ENCODE measurements at places on chromosomes 3 and 15. TPM values are rescaled to one million over a fixed set of nuclear protein-coding genes. Genes with fewer than 3 reads are reported as not detected.

CFAP100 gene
- total RNA-seq = not detected

SMCO1 gene
- 0.45 TPM for total RNA-seq

GP5 gene
- 0.83 TPM for total RNA-seq

AADAC gene
- not detected for total RNA-seq

COL6A5 gene
- not detected for total RNA-seq

PAQR5 gene
- total RNA-seq = 0.39 TPM

MOBP gene
- total RNA-seq = not detected

SRP14 gene
- total RNA-seq = 719 TPM

SLC28A2 gene
- total RNA-seq = not detected

KCNMB3 gene
- total RNA-seq = 2.7 TPM

MRPS25 gene
- total RNA-seq = 42.1 TPM

RBMS3 gene
- 17.5 TPM for total RNA-seq

CHSY1 gene
- 28.0 TPM for total RNA-seq

NR1I2 gene
- 0.06 TPM for total RNA-seq

LRRC49 gene
- total RNA-seq = 11.6 TPM

SPESP1 gene
- not detected for total RNA-seq

DNA sequence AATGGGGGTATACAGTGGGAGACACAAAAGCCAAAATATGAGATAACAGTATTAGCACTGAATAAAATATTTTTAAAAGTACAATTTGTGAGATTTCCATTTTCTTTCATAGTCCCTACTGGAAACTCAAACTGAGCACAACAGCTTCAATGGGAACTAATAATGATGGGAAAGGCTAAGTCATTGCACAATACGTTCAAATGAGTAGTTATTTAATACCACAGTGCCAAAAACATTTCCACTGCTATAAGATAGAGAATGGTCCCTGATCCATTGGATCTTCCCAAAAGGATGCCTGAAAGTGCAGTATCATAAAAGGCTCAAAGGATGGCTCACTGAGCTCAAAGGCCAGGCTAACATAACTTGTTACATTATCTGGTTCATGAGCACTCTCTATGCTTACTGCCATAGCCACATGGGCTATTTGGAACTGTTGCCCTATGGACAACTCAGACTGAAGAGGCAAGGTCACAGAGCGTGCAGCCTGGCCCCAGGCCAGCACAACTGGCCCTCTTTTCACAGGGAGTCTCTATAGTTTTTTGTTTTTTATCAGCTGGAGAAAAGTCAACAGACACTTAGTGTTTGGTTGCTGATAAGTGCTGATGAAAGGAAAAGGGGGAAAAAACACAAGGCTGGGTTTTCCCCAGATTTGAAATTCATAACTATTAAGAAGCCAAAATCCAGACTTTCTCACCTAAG lies 54.1 kb upstream of the PPIB start:
- H3K4me3 ChIP-seq = no peak overlapping the region
- peak overlapping the region; percentile 79 for H3K27ac ChIP-seq
- DNase-seq = peak; percentile 30
- H3K27me3 ChIP-seq = no peaks in the 10 kb centered on the region

DNA sequence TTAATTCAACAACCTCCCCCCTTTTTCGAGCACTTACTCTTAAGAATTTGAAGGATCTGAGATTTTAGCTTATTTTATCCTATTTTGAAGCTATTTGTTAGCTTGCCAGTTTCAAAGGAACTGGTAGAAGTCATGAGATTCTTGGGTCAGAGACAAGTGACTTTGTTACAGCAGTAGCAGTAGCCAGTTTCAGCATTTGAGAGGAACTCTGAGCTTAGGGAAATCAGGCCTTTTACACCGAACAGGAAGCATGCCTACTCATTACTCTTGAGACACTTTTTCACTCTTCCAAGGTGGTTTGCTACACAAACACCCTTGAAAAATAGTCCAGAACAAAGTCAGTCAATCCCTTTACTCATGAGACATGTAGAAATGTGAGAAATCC lies 24.5 kb upstream of the TM4SF1 start:
- no peak overlapping the region for H3K27ac ChIP-seq
- no peak overlapping the region for H3K4me3 ChIP-seq
- no peak for DNase-seq

DNA sequence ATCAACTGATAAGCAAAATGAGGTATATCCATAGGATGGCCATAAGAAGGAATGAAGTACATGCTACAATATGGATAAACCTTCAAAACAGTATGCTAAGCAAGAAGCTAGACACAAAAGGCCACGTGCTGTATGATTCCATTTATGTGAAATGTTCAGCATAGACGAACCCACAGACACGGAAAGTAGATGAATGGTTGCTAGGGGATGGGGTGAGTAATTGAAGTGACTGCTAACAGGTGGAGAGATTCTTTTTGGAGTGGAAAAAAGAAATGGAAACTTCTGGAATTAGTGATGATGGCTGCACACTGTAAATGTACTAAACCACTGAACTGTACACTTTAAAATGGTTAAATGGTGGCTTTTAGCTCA lies 630 bp upstream of the EFCAB12 start:
- H3K36me3 ChIP-seq = peaks cover 30% of the 10 kb centered on the region
- no peak for DNase-seq
- peaks cover 5% of the 10 kb centered on the region for H3K4me1 ChIP-seq
- no peak overlapping the region for H3K4me3 ChIP-seq
- H3K27me3 ChIP-seq = peaks cover 8% of the 10 kb centered on the region

- no peak overlapping the region for H3K4me3 ChIP-seq
- no peak overlapping the region for H3K27ac ChIP-seq
Observed at GRCh38 chr3:72559385-72559784, 288.9 kb downstream of the SHQ1 start.

DNA sequence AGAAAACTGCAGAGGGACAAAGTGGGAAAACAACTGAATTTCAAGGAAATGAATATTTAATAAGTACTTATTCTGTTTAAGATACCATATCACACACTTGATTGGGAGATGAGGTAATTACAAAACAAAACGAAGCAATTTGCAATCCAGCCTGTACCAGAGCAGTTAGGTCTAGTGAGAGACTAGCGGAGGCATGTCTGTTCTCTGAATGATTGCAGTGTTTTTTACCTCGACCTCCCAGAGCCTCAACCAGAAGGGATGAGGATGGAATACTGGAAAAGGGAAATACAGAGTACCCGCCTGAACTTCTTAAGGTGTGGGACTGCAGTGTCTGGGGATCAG lies 59.5 kb downstream of the PIK3CB start:
- H3K4me3 ChIP-seq = no peak overlapping the region
- H3K27ac ChIP-seq = peak overlapping the region; percentile 71
- H3K27me3 ChIP-seq = no peaks in the 10 kb centered on the region
- no peak for DNase-seq
- peaks cover 6% of the 10 kb centered on the region for H3K4me1 ChIP-seq

- H3K36me3 ChIP-seq = no peaks in the 10 kb centered on the region
- H3K27me3 ChIP-seq = no peaks in the 10 kb centered on the region
- H3K4me3 ChIP-seq = no peak overlapping the region
Observed at GRCh38 chr3:183265834-183266417, 12.9 kb downstream of the B3GNT5 start.

- H3K4me1 ChIP-seq = peaks cover 16% of the 10 kb centered on the region
- no peak for DNase-seq
- H3K27me3 ChIP-seq = no peaks in the 10 kb centered on the region
Observed at GRCh38 chr15:83695901-83696425, 42.0 kb downstream of the ADAMTSL3 start.

- no peak overlapping the region for H3K27ac ChIP-seq
- no peak overlapping the region for H3K4me3 ChIP-seq
- H3K36me3 ChIP-seq = no peaks in the 10 kb centered on the region
- no peak for DNase-seq
- no peaks in the 10 kb centered on the region for H3K27me3 ChIP-seq
- H3K4me1 ChIP-seq = no peaks in the 10 kb centered on the region
Observed at GRCh38 chr15:33859992-33860545, 108.2 kb upstream of the CHRM5 start.

- no peak for DNase-seq
- no peak overlapping the region for H3K4me3 ChIP-seq
- no peak overlapping the region for H3K27ac ChIP-seq
- H3K36me3 ChIP-seq = peaks cover 9% of the 10 kb centered on the region
- no peaks in the 10 kb centered on the region for H3K27me3 ChIP-seq
- H3K4me1 ChIP-seq = no peaks in the 10 kb centered on the region
Observed at GRCh38 chr15:40747685-40748631, 7.1 kb downstream of the RMDN3 start.

- H3K27me3 ChIP-seq = no peaks in the 10 kb centered on the region
- no peaks in the 10 kb centered on the region for H3K4me1 ChIP-seq
- DNase-seq = no peak
- H3K4me3 ChIP-seq = no peak overlapping the region
- H3K27ac ChIP-seq = no peak overlapping the region
- peaks cover 34% of the 10 kb centered on the region for H3K36me3 ChIP-seq
Observed at GRCh38 chr3:9779721-9780457, 10.1 kb upstream of the CAMK1 start.

- no peaks in the 10 kb centered on the region for H3K27me3 ChIP-seq
- no peak for DNase-seq
- H3K36me3 ChIP-seq = no peaks in the 10 kb centered on the region
Observed at GRCh38 chr3:54968546-54969172, 40.8 kb upstream of the LRTM1 start.

- H3K4me1 ChIP-seq = no peaks in the 10 kb centered on the region
- no peak overlapping the region for H3K27ac ChIP-seq
- no peaks in the 10 kb centered on the region for H3K36me3 ChIP-seq
- no peak for DNase-seq
- no peak overlapping the region for H3K4me3 ChIP-seq
Observed at GRCh38 chr3:114186501-114186900, 7.6 kb upstream of the DRD3 start.

GRCh38 chr3:113556946-113557335 lies 24.6 kb downstream of the SIDT1 start:
- no peak overlapping the region for H3K27ac ChIP-seq
- H3K27me3 ChIP-seq = no peaks in the 10 kb centered on the region
- no peak overlapping the region for H3K4me3 ChIP-seq
- no peaks in the 10 kb centered on the region for H3K4me1 ChIP-seq

- H3K4me3 ChIP-seq = peak within 1 kb of the TSS; percentile 38
- no peaks in the 10 kb centered on the region for H3K27me3 ChIP-seq
- no peaks in the 10 kb centered on the region for H3K36me3 ChIP-seq
- peak; percentile 85 for DNase-seq
Observed at GRCh38 chr3:119579366-119580066, at the start of gene ADPRH. ADPRH (plus strand) TSS chr3:119579492; CDS start chr3:119582170, 2,678 bp downstream.

DNA sequence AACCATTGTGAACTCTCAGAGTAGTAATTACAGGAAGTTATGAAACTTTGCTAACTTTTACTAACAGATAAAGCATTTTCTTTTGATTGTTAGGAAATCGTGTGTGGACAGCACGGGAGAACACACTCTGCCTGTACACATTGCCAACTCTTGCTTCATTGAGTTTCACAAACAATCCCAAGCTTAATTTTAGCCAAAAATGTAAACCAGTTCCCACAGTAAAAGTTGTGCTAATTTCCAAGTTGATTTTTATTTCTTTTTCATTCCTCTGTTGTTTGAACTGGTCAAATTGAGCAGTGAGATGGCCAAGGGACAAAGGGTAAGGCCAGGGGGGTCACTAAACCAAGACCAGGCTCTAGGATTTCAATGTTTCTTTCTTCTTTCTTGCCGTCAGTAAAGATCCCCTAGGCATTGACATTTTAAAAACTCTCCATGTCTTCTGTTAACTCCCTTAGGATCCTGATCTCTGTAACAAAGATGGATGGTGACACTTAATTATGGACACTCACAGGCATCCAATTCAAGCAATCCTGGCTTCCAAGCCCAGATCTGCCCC lies 414.9 kb downstream of the RBMS3 start:
- no peaks in the 10 kb centered on the region for H3K27me3 ChIP-seq
- H3K4me3 ChIP-seq = no peak overlapping the region
- no peaks in the 10 kb centered on the region for H3K36me3 ChIP-seq
- peak overlapping the region; percentile 93 for H3K27ac ChIP-seq

GRCh38 chr15:95988574-95988887 lies 342.0 kb upstream of the NR2F2 start:
- no peak overlapping the region for H3K27ac ChIP-seq
- no peaks in the 10 kb centered on the region for H3K4me1 ChIP-seq
- H3K4me3 ChIP-seq = no peak overlapping the region
- no peaks in the 10 kb centered on the region for H3K27me3 ChIP-seq
- H3K36me3 ChIP-seq = no peaks in the 10 kb centered on the region
- DNase-seq = no peak

GRCh38 chr15:74830868-74831267 lies 4.4 kb downstream of the CPLX3 start:
- H3K27ac ChIP-seq = no peak overlapping the region
- H3K36me3 ChIP-seq = no peaks in the 10 kb centered on the region
- no peak overlapping the region for H3K4me3 ChIP-seq
- H3K4me1 ChIP-seq = peaks cover 4% of the 10 kb centered on the region
- DNase-seq = no peak

DNA sequence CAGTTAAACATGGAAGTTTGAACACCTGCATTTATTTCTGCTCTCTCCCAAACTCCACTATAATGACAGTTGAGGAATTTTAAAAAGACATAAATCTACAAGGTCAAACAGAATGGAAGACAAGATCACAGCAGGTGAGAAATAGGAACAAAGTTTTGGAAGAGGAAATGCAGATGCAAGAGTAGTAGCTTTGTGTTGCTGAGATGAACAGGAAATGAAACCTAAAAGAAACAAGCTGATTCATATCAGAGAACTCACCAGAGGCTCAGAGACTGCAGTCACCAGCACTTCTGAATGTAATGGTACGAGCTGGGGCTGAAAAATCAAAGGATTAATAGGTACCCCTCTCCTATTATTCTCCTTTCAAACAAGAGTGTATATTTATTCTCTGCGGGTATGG lies 459.9 kb downstream of the RAP2B start:
- no peaks in the 10 kb centered on the region for H3K36me3 ChIP-seq
- no peak overlapping the region for H3K4me3 ChIP-seq
- peaks cover 6% of the 10 kb centered on the region for H3K4me1 ChIP-seq
- H3K27me3 ChIP-seq = no peaks in the 10 kb centered on the region
- no peak for DNase-seq

DNA sequence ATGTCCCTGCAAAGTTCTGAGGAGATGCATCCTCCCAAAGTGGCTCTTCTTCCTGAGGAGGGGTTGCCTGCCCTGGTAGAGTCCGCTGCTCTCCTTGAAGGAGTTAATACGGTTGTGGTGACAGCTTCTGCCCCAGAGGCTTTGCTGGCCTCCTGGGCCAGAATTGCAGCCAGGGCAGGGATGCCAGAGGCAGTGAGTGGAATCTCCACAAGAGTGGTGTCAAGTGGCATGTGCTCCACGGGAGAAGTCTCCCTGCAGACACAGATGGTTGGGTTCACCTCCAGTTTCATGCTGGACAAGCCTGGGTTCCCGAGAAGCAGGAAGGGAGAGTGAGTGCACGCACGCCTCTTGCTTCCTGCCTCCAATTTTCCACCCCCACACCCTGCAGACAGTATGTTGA lies 105.5 kb downstream of the SLC25A26 start:
- H3K27ac ChIP-seq = no peak overlapping the region
- H3K4me1 ChIP-seq = peaks cover 6% of the 10 kb centered on the region
- H3K36me3 ChIP-seq = no peaks in the 10 kb centered on the region
- H3K4me3 ChIP-seq = no peak overlapping the region
- H3K27me3 ChIP-seq = no peaks in the 10 kb centered on the region

- no peak overlapping the region for H3K4me3 ChIP-seq
- peaks cover 4% of the 10 kb centered on the region for H3K27me3 ChIP-seq
- H3K27ac ChIP-seq = no peak overlapping the region
- no peaks in the 10 kb centered on the region for H3K4me1 ChIP-seq
- DNase-seq = no peak
- no peaks in the 10 kb centered on the region for H3K36me3 ChIP-seq
Observed at GRCh38 chr3:117748131-117748530, 1038.6 kb downstream of the TUSC7 start.

GRCh38 chr3:53778153-53778552 lies 68.1 kb downstream of the CHDH start:
- H3K36me3 ChIP-seq = peaks cover 28% of the 10 kb centered on the region
- no peak overlapping the region for H3K4me3 ChIP-seq
- no peak overlapping the region for H3K27ac ChIP-seq
- H3K27me3 ChIP-seq = no peaks in the 10 kb centered on the region
- DNase-seq = no peak
